ENCODE measurements at places on chromosomes 2 and 18. TPM values are rescaled to one million over a fixed set of nuclear protein-coding genes. Genes with fewer than 3 reads are reported as not detected.
A peak's percentile ranks its signal among the peaks of the same experiment; 100 is the strongest.

DPP10 gene
- total RNA-seq: 0.19 TPM

- no peak overlapping the region for H3K4me3 ChIP-seq
- H3K36me3 ChIP-seq: no peaks in the 10 kb centered on the region
Measured at GRCh38 chr18:12891561-12891960, 7.5 kb upstream of the PTPN2 start.

RHBDD1 gene
- total RNA-seq: 14.7 TPM

- no peak overlapping the region for H3K4me3 ChIP-seq
- no peak for DNase-seq
- H3K4me1 ChIP-seq: no peaks in the 10 kb centered on the region
- peaks cover 5% of the 10 kb centered on the region for H3K27me3 ChIP-seq
- H3K36me3 ChIP-seq: no peaks in the 10 kb centered on the region
Measured at GRCh38 chr2:176856683-176857082, 355.9 kb upstream of the HNRNPA3 start.

GALNT14 gene
- 2.8 TPM for total RNA-seq

- H3K27ac ChIP-seq: no peak overlapping the region
- peaks cover 20% of the 10 kb centered on the region for H3K4me1 ChIP-seq
- H3K27me3 ChIP-seq: no peaks in the 10 kb centered on the region
- peaks cover 8% of the 10 kb centered on the region for H3K36me3 ChIP-seq
- no peak for DNase-seq
- no peak overlapping the region for H3K4me3 ChIP-seq
Measured at GRCh38 chr2:47165001-47165555, 10.0 kb upstream of the STPG4 start.

CD207 gene
- total RNA-seq: not detected

MEP1B gene
- total RNA-seq: not detected

CHRND gene
- not detected for total RNA-seq

VAMP5 gene
- 33.1 TPM for total RNA-seq

DNA sequence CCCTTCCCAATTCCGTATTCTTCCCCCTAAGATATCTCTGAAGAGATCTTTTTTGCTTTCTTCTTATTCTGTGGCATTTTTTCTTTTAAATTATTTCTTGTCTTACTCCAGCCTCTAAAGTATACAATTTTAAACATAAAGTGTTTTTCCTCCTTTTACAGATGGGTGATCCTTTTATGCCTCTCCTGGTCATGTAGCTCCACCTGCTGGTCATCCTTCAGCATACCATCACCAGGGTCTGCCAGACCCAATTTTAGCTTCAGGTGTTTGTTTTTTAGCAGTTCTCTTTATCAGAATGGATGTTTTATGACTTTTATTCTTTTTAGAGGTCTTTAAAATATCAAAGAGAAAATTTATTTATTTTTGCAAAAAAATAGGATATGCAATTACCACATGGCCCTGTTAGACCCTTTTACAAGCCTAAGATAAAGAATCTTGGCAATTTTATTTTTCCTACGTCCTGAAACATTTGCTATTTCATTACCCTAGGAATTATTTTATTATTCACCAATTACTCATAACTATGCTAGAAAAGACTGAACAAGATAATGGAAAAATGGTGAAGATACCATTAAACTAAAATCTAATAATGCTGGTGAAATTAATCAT is 55.5 kb downstream of the PIGN start:
- peak; percentile 50 for DNase-seq
- H3K27me3 ChIP-seq: no peaks in the 10 kb centered on the region
- no peaks in the 10 kb centered on the region for H3K36me3 ChIP-seq
- no peak overlapping the region for H3K27ac ChIP-seq
- H3K4me3 ChIP-seq: no peak overlapping the region

ASB18 gene
- total RNA-seq: not detected

DNA sequence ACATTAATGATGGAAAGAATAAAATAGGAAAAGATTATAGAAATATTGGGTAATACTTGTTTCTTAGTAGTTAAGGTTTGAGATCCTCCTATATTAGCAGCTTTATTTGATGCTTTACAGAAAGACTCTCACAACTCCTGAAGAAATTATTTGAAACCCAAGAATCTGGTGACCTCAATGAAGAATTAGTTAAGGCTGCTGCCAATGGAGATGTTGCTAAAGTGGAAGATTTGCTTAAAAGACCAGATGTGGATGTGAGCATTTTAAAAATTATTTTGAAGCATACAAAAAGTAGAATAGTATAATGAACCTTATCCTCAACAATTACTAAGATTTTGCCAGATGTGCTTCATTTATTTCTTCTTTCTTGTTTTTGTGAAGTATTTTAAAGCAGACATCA is 59.1 kb downstream of the MIB1 start:
- DNase-seq: no peak
- H3K27me3 ChIP-seq: no peaks in the 10 kb centered on the region
- no peak overlapping the region for H3K27ac ChIP-seq
- no peak overlapping the region for H3K4me3 ChIP-seq
- no peaks in the 10 kb centered on the region for H3K4me1 ChIP-seq

GRCh38 chr2:231359948-231360347 is 35.6 kb upstream of the B3GNT7 start:
- H3K27me3 ChIP-seq: no peaks in the 10 kb centered on the region
- H3K27ac ChIP-seq: no peak overlapping the region
- H3K4me3 ChIP-seq: no peak overlapping the region
- no peaks in the 10 kb centered on the region for H3K4me1 ChIP-seq
- no peaks in the 10 kb centered on the region for H3K36me3 ChIP-seq
- no peak for DNase-seq

GRB14 gene
- 24.3 TPM for total RNA-seq

GRCh38 chr2:168494190-168494711 is 38.2 kb downstream of the CERS6 start:
- no peaks in the 10 kb centered on the region for H3K36me3 ChIP-seq
- no peak overlapping the region for H3K27ac ChIP-seq
- DNase-seq: no peak
- H3K4me3 ChIP-seq: no peak overlapping the region
- no peaks in the 10 kb centered on the region for H3K4me1 ChIP-seq

- no peaks in the 10 kb centered on the region for H3K27me3 ChIP-seq
- H3K4me1 ChIP-seq: peaks cover 5% of the 10 kb centered on the region
- H3K4me3 ChIP-seq: no peak overlapping the region
- DNase-seq: no peak
- no peak overlapping the region for H3K27ac ChIP-seq
- H3K36me3 ChIP-seq: no peaks in the 10 kb centered on the region
Measured at GRCh38 chr2:24457696-24458386, 33.2 kb upstream of the NCOA1 start.

GRCh38 chr2:195575879-195576401 is 81.1 kb upstream of the SLC39A10 start:
- H3K27me3 ChIP-seq: no peaks in the 10 kb centered on the region
- DNase-seq: no peak
- H3K36me3 ChIP-seq: no peaks in the 10 kb centered on the region
- no peak overlapping the region for H3K4me3 ChIP-seq
- H3K27ac ChIP-seq: no peak overlapping the region
- H3K4me1 ChIP-seq: no peaks in the 10 kb centered on the region

GPR35 gene
- 0.71 TPM for total RNA-seq

ARL4C gene
- 1.4 TPM for total RNA-seq

GRCh38 chr2:68478688-68479087 is 11.3 kb downstream of the APLF start:
- no peaks in the 10 kb centered on the region for H3K27me3 ChIP-seq
- no peaks in the 10 kb centered on the region for H3K36me3 ChIP-seq
- no peaks in the 10 kb centered on the region for H3K4me1 ChIP-seq
- DNase-seq: no peak

GRCh38 chr2:104428155-104428554 is 425.8 kb upstream of the POU3F3 start:
- no peaks in the 10 kb centered on the region for H3K36me3 ChIP-seq
- no peak overlapping the region for H3K27ac ChIP-seq
- H3K27me3 ChIP-seq: no peaks in the 10 kb centered on the region
- no peak overlapping the region for H3K4me3 ChIP-seq

DNA sequence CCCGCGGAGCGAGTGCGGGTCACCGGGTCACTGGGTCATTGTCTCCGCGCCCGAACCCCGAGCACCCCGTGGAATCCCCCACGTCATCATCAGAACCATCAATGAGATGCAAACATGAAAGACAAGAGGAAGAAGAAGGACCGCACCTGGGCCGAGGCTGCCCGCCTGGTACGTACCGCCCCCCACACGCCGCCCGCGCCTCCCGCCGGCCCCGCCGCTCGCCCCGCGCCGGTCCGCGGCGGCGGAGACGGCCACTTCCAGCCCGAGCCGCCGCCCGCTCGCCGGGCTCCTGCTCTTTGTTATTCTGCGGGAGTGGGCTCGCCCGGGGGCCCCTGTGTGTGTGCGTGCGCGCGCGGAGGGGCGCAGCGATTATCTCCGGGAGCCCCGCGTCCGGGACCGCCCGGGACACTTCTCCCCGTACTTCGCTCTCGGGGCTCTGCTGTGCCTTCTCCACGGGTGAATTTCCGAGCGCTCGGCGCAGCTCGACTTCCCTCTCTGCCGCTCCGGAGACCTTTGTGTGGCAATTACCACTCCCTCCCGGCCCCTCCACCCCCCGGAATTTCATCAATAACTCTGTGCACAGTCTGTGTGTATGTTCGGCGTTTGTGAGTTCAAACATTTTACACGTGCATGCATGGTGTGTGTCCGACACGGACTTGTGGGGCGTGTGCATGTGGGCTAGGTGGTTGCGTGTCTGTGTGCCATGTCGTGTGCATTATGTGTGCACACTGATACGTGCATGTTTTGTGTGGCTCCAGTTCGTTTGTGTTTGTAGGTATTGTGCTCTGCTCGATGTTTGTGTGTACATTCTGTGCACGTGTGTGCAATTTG is 714 bp downstream of the ASXL3 start:
- H3K27me3 ChIP-seq: no peaks in the 10 kb centered on the region
- H3K4me3 ChIP-seq: peak overlapping the region; percentile 37
- H3K27ac ChIP-seq: peak overlapping the region; percentile 45
- no peaks in the 10 kb centered on the region for H3K4me1 ChIP-seq

DNA sequence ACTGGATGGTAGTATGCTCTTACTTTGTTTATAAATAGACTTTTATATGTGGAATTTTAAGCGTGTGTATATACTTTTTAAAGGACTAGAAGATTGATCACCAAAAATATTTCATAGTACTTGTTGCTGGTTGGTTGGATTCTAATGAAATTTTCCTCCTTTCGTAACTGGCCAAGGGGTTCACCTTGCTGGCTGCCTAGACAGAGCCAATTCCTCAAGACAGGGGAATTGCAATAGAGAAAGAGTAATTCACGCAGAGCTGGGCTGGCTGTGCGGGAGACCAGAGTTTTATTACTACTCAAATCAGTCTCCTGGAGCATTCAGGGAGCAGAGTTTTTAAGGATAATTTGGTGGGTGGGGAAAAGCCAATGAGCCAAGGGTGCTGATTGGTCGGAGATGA is 70.7 kb downstream of the SNORC start:
- no peak for DNase-seq
- no peaks in the 10 kb centered on the region for H3K4me1 ChIP-seq
- no peak overlapping the region for H3K27ac ChIP-seq
- H3K4me3 ChIP-seq: no peak overlapping the region

SLC8A1 gene
- 4.2 TPM for total RNA-seq

GRCh38 chr2:164538240-164538866 is 82.9 kb downstream of the GRB14 start:
- no peak overlapping the region for H3K27ac ChIP-seq
- DNase-seq: no peak
- no peaks in the 10 kb centered on the region for H3K36me3 ChIP-seq
- H3K4me1 ChIP-seq: no peaks in the 10 kb centered on the region
- no peak overlapping the region for H3K4me3 ChIP-seq

DNA sequence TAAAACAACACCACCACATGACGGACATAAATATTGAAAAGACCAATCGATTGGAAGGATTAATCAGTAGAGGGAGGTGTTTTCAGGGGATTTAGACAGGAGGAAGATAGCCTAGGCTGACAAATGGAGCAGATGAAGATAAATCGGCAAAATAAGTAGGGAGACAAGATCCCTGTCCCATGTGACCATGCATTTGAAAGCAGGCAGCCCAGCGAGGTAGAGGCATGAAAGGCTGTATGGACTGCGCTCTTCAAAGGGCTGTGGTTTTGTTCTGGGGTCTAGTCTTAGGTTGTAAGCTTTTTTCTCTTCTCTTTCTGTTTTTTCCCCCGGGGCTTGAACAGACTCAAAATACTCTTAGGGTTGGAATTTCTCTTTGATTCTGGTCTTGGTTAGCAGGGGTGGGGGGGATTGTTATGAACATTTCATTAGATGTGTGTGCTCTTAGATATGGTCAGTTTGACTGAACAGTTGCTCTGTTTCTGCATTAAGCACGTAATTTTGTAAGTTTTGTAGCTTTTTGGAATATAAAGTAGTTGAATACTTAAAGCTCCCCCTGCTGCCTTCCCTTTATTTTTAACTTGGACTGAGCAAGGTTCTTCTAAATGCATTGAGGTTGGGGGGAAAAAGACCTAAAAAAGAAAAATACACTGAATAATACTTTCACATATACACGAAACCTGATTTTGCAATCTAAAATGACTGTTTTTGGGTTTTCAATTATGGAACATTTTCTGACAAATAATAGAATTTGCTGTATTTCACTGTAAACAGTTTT is 32.2 kb downstream of the ZNF532 start:
- no peak overlapping the region for H3K27ac ChIP-seq
- H3K4me3 ChIP-seq: no peak overlapping the region
- peaks cover 18% of the 10 kb centered on the region for H3K4me1 ChIP-seq
- DNase-seq: no peak

DNA sequence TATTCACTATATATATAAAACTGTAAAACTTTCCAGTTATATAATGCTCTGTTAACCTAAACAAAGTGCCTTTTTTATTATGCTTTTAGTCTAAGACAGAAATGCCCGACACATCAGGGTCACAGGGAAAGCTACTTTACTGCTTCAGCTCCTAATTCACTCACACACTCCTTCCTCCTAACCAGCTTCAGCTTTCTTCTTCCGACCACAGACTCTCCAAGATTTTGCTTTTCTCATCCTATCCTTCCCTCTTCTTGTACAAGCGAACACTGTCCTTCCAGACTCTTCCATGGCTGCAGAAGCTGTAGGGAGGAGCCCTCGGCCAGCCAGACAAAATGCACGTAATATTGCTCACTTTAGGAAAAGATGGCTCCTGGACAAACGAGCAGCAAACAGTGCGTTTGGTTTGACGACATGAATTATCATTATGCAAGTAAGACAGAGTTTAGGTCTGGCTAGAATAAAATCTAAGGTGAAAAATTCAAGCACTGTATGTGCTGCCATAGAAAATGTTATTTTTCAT is 47.5 kb upstream of the HNRNPA3 start:
- H3K4me1 ChIP-seq: peaks cover 21% of the 10 kb centered on the region
- no peaks in the 10 kb centered on the region for H3K27me3 ChIP-seq
- DNase-seq: peak; percentile 27

RGPD6 gene
- total RNA-seq: 15.8 TPM

ACVR2A gene
- 7.7 TPM for total RNA-seq

HAUS1 gene
- 15.4 TPM for total RNA-seq

CIB4 gene
- not detected for total RNA-seq

DNA sequence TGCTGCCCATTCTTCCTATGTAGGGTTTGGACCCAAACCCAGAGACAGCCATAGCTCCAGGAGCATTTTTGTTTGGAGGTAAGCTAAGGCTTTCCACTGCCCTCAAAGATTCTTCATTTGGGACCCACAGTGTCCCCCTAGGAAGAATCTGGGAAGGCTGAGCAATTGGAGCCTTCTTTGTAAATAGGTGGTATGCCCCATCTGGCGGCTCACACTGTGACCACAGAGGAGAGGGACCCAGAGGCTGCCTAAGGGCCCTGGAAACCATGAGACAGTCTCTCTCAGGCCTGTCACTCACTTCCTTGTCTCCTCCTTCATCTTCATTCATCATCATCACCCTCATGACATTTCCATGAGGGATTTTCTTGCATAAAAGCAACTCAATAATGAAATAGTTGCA is 215.4 kb upstream of the OSR1 start:
- H3K4me1 ChIP-seq: no peaks in the 10 kb centered on the region
- H3K36me3 ChIP-seq: no peaks in the 10 kb centered on the region
- H3K4me3 ChIP-seq: no peak overlapping the region

TSGA10 gene
- 3.0 TPM for total RNA-seq
